ENCODE measurements at places on chromosomes 5 and 9.

DNA sequence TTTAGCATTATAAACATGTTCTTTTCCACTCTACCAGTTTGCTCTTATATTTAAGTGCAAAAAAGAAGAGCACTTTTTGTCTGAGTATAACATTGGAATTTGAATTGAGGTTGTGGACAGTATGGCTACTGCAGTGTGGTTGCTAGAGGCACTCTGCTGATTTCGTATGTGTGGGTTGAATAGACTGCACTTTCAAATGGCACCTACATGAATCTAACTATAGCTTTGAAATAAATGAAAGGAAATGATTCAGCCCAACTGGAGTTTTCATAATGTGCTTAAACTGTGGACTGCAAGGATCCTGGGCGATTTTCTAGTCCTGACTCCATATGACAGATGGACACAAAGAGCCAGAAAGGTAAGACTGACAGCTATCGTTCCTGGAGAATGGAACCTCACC lies 657.6 kb upstream of the RIOK2 start:
- DNase-seq: no peak

DNA sequence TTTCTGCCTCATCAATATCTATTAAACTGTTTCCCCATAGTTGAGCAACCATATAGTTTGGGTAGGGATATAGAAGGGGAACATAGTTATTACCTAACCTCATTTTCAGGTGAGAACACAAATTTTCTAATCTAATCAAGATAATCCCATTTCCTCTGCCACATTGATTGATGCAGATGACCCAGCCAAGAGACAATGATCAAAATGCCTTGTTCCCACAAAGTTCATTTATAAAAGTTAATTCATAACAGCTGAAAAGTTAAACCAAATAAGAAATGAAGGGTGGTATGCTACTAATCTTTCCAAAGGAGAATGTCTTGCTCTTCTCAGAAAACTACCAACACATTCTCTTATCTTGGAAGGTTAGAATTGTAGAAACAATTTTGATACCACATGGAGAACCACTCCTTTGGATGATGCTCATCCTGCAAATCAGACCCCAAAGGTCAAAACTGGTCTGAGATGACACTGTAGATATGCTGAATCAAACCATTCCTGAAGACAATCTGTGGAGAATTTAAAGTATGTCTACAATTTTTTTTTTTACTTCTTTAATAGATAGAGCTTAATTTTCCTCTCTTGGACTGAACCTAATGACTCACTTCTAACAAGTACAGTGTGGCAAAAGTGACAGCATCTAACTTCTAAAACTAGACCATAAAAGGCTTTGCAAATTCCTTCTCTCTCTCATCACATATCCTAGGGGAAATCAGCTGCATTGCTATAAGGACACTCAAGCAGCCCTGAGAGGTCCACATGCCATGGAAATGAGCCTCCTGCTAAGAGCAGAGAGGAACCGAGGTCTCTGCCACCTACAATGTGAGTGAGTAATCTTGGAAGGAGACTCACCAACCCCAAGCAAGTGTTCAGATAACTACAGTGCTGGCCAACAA lies 586.7 kb upstream of the TUSC1 start:
- no peak for DNase-seq

DNA sequence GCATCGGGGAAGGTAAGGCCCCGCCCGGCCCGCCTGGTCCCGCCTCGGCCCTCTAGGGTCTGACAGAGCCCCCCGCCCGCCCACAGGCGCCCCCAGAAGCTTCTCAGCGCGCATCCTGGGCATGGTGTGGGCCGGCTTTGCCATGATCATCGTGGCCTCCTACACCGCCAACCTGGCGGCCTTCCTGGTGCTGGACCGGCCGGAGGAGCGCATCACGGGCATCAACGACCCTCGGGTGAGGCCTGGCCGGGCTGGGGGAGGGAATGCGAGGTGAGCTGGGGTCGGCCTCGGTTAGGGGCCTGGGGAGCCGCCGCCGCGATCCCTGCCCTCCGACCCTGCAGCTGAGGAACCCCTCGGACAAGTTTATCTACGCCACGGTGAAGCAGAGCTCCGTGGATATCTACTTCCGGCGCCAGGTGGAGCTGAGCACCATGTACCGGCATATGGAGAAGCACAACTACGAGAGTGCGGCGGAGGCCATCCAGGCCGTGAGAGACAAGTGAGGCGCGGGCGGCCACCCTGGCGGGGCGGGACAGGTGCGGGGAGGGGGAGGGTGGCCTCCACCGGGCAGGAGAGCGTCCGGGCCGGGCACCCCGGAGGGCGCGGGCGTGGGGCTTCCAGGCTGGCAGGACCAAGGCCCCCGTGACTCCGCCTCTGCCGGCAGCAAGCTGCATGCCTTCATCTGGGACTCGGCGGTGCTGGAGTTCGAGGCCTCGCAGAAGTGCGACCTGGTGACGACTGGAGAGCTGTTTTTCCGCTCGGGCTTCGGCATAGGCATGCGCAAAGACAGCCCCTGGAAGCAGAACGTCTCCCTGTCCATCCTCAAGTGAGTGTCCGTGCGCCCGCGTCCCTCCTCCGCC lies 7.1 kb downstream of the LRRC26 start:
- no peak for DNase-seq

DNA sequence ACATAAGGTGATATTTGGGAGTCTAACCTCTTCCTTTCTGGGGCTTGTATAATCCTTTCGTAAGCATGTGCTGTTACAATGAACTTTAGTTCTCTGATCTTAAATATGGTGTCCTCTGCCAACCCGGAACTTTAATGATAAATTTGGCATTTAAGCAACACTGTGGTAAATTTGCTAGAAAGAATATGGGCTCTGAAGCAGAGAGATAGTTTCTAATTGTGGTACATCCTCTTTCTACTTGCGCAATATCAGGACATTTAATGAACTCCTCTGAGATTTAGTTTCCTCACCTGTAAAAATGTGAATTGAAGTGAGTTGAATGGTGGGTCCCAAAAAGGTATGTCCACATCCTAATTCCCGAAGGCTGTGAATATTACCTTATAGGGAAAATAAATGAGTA lies 364.7 kb downstream of the CAAP1 start:
- DNase-seq: no peak

- no peak for DNase-seq
These were observed 156.7 kb downstream of the EBF1 start for GRCh38 chr5:158943057-158943456.

DNA sequence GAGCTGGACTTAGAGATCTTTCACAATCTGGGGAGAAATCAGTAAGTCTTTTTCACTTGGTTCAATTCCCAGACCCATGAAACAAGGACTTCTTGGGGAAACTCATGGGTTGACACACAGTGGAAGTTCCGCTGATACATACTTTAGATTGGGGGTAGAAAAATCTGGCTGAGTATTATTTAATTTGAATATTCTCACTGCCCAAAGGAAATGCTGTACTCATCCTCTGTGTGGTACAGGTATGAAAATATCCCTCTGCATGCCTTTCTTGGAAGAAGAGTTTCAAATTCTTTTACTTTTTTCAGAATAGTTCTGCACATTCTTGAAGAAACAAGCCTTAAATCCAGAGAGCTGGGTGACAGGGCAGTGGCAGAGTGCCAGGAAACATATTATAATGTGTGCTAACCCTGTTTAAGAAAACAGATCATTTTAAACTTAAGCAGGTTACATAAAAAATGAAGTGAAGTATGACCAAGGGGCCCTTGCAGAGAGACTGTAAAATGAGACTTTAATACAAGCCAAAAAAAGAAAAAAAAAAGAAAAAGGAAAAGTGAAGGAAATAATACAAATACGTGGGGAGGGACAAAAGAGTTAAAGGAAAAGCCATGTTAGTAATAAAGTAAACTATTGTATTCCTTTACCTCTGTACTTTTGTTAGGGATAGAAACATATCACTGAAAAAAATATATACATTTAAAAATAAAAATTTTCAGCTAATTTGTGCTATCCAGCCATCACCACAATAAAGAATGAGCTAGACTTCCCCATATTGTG lies 173.4 kb upstream of the NR3C1 start:
- no peak for DNase-seq
